ENCODE measurements at places on chromosomes 11 and 22.
A peak's percentile ranks its signal among the peaks of the same experiment; 100 is the strongest.

DNA sequence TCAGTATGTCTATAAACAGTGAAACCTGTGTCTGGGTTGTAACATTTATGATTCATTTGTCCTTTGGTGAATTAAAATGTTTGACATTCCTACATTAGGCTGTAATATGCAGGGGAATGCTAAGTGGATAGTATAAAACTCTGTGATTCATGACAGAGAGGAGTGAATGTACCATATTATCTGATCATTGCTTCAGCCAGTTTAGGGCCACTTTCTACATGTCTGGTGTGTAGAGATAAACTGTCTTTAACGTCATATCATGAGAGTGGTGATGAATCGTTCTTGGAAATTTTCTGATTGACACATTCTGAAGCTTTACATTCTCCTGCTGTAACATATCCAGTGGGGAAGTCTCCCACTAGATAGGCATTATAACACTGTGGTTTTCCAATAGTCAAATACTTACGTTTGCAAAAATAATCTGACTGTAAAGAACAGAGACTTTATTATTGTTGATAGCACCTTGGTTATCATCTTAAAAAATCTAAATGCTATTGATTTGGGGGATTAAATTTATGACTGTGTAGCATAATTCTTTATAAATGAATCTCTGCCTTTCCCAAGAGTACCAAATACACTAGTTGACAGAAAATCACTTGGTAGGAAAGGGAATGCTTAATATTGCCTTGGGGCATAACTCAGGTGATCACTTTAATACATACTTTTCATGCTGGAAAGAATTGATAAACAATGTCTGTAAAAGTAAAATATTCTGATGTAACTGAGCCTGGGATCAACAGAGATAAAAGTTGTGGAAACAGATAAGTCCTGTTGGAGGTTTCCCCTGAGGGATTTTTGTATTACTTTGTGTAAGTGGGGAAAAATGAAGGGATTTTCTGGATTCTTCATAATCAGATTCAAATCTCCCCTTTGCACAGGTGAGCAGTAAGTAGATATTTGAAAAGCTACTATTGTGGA, 427.9 kb downstream of the JRKL start:
- DNase-seq: no peak

DNA sequence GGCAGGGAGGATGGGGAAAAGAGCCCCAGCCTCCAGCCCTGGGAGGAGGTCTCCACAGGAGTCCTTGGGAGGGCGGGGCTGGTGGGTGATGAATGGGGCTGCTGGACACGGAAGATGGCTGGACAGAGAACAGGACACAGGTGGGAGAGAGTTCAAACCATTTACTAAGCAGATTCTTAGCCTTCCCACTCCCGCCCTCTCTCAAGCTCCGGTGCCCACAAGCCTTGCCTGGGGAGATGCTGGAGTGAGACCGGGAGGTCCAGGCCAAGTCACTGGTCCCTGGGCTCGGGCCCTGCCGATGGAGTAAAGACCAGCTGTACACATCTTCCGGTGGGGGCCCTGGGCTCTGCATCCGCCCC, 1.4 kb downstream of the CLDN5 start:
- DNase-seq: no peak

DNA sequence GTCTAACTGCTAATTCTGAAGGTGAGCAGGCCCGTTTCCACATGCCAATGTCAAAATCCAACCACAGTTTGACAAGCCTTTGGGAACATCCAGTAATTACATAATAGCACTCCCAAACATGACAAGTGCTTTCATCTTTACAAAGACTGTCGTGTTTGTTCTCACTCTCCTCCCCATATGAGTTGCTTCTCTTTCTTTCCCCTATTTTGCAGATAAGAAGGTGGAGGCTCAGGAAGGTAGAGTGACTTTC, 55.9 kb upstream of the CD44 start:
- DNase-seq: no peak

DNA sequence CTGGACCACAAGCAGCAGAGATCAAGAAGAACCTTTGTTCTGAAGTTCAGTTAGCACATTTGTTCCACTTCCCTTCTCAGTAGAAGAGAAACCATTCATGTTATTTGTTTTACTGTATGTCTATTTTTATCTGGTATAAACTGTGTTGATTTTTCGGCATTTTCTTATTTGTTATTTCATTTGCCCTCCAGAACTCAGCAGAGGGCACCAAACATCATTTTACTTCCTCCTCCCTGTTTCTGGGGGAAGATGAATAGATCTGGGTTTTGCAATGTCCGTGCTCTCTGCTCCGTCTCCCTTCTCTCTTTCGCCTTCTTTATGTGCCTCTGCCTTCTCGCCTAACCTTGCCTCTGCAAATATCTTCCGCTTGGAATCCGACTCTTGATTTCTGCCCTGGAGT, 366.9 kb downstream of the NTM start:
- DNase-seq: no peak

DNA sequence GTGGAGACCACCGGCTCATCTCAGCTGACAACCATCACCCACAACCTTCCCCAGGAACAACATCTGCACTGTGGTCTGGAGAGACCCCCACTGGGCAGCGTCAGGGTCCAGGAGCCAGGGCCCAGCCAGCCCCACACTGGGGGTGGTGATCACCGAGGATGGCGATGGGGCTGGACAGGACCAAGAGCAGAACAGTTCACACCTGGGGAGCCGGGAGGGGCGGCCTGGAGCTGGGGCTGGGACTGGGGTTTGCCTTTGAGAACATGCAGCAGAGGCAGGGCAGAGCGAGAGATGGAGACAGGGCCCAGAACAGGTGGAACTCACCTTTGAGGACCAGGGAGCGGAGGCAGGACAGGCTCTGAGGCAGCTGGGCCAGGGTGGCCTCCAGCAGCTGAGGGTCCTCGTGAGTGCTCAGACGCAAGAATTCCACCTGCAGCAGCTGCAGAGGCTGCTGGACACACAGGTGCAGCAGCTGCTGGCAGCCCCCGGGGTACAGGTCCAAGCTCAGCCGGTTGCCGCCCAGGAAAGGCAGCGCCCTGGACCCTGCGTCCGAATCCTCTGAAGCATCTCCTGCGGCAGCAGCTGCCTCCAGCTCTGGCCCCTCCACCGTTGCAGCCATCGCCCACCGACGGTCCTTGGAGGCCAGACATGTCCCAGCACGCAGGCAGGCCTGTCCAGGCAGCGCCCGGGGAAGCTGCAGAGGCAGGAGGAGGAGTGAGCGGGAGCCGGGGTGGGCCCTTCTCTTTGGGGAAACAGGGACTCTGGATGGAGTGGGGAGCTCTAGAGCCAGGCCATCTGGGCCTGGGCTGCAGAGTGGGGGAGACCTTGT, 1.0 kb downstream of the PIDD1 start:
- no peak for DNase-seq

GRCh38 chr11:45798793-45799441, 6.0 kb upstream of the SLC35C1 start:
- no peak for DNase-seq

GRCh38 chr11:86499723-86500129, 125.0 kb downstream of the CCDC81 start:
- no peak for DNase-seq

- no peak for DNase-seq
Observed at GRCh38 chr11:3159296-3160190, 5.6 kb downstream of the OSBPL5 start.

DNA sequence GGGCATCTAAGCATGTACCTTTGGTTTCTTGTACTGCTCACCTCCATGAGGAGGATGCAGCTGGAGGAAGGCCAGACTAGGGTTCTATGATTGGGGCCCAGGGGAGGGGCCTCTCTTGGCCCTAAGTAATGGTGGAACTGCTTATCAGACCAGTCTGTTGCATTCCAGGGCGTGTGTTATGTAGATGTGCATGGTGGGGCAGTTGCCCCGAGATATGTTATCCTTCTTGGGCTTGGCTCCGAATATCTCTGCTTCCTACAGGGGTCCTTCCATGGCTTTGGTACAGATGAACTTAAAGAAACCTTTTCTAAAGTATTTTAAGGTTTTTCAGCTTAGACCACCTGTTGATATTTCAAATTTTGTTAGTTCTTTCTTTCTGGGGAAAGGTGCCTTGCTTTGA, 126.0 kb downstream of the SWAP70 start:
- DNase-seq: no peak

GRCh38 chr11:32422545-32422944, 12.8 kb downstream of the WT1 start:
- no peak for DNase-seq

DNA sequence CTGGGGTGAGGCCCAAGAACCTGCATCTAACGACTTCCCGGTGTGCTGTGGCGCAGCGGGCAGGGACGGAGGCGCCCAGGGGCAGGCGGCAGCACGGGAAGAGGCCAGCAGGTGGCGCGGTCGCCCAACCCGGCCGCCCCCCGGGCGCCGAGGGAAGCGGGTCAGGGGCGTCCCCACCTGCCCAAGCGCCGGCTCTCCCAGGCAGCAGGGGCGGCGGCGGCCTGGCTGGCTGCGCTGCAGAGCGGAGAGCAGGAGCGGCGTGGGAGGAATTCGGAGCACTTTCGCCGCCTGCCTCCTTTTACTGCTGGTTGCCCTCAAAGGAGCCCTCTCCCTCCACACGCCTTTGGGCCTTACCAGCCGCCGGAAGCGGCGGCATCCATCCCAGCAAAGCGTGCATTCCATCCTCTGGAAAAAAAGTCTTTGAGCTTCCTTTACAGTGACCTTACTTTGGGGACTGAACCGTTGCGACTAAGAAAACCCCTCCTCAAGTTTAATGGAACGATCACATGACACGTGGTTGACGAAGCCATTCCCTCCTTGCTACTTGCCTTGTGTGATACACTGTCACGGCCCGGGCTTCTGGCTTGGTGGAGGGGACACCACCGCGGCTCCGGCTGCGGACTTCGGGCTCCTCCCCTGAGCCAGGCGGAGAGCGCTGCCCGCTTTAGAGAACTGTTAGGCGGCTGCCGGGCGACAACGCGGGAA, 106.8 kb upstream of the CLMP start:
- DNase-seq: peak; percentile 92

GRCh38 chr11:123742724-123743120, 1.3 kb upstream of the ZNF202 start:
- DNase-seq: no peak

GRCh38 chr11:82775736-82776346, 42.2 kb upstream of the FAM181B start:
- DNase-seq: peak; percentile 85

- peak; percentile 62 for DNase-seq
Observed at GRCh38 chr11:2674658-2675131, 25.1 kb downstream of the KCNQ1OT1 start.

- peak; percentile 29 for DNase-seq
Observed at GRCh38 chr11:43548916-43549315, 131.6 kb upstream of the HSD17B12 start.

DNA sequence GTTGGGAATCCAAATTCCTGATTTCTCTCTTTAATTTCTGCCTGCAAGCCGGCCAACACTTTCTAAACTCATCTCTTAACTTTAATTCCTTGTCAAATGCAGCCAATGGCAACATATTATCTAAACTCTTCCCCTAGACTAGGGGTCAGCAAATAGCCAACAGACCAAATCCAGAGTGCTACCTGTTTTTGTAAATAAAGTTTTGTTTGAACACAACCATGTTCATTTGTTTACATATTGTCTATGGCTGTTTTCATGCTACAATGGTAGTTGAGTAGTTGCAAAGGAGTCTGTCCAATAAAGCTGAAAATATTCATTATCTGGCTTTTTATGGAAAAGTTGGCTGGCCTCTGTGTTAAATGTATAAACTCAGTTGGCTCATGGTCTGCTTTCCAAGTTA, 37.2 kb upstream of the RASSF10 start:
- no peak for DNase-seq

DNA sequence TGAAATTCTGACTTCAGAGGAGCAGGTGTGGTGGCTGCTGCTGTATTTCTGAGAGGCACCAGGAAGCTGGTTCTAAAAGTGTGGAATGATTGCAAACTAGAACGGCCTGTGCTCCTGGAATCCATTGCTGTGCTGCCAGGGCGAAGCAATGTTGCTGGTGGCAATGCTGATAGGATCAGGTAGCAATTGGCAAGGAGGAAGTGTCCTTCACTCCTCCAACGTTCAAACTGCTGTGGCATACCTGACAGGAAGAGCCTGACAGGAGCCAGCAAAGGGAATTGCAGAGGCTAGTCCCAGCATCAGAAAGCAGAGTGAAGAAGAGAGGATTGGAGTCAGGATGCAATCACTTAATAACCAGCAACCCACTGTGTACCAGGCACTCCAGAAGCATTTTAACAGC, 118.2 kb downstream of the FAR1 start:
- DNase-seq: no peak

DNA sequence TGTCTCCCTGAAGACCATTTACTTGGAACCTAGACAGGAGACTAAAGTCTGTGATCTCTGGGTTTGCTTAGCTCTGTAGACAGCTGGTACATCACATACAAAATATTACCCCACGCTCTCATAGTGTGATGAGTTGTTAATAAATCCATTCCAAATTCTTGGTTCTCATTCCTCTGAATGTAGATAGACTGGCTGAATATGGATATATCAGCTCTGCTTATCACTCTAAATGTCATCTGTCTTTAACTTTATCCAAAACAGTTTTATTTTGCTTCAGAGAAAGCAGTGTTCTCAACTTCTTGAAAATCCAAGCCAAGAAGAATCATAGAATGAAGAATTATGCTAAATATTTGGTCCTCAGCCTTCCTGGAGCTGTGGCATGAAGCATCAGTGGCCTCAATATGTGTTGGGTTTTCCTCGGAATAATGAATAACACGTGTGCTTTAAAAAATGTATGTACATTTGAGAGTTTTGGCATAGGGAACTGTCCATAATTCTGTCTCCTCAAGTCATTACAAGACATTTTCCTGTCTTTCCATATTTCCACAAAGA, 10.5 kb upstream of the LDLRAD3 start:
- no peak for DNase-seq

- peak; percentile 93 for DNase-seq
Observed at GRCh38 chr22:23518376-23519187, 61.5 kb downstream of the IGLL1 start.

DNA sequence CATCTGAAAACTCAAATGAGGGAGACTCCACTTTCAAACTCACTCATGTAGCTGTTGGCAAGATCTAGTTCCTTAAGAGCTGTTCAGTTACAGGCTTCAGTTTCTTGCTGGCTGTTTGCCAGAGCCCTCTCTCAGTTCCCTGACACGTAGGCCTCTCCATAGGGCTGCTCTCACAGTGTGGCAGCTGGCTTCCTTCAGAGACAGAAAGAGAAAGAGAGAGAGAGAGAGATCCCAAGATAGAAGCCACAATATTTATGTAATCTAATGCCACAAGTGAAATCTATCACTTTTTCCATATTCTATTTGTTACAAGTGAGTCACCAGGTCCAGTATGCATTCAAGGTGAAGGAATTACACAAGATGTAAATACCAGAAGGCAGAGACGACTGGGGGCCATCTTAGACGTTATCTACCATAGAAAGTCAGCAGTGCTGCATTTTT, 168.8 kb downstream of the RCN1 start:
- no peak for DNase-seq

GRCh38 chr11:78380615-78381051, 37.0 kb downstream of the GAB2 start:
- DNase-seq: peak; percentile 79

DNA sequence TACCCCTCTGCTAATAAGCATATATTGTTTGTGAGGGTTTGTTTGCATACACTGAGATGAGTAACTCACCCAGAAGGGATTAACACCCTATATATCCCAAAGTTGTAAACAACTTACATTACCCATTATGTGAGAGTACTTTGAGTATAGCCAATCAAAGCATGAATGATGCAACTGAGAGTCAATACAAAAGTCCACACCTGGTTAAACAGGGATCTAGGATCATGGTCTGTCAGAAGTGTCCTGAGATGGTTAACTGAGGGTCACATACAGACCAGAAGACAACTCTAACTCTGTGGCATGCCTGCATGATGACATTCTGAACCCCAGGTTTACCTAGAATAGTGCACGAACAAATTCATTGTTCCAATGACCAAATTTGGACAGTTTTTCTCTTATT, 17.4 kb upstream of the OR10A5 start:
- DNase-seq: no peak

GRCh38 chr11:64827451-64827839, 17.0 kb downstream of the CDC42BPG start:
- no peak for DNase-seq
